ENCODE measurements at places on chromosomes 5 and 9.

GRCh38 chr5:129689045-129689444 lies 58.8 kb upstream of the MINAR2 start:
- no peak for DNase-seq

DNA sequence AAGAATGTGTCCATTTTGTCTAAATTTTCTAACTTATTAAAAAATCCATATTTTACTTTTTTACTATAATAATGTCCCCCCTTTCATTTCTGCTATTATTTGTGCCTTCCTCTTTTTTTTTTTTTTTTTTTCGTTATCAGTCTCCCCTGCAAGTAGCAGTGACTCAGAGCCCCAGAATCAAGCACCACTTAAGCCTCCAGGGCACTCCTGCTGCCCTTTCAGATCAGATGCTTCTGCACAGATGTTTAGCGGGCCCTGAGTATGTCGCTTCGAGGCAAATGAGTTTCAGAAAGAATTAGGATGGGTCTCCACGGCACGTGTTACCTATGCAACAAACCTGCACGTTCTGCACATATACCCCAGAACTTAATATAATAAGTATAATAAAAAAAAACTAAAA lies 11.7 kb downstream of the MED7 start:
- DNase-seq: peak; percentile 28

- DNase-seq: no peak
Measured at GRCh38 chr5:123429221-123429954, 6.2 kb upstream of the CEP120 start.

DNA sequence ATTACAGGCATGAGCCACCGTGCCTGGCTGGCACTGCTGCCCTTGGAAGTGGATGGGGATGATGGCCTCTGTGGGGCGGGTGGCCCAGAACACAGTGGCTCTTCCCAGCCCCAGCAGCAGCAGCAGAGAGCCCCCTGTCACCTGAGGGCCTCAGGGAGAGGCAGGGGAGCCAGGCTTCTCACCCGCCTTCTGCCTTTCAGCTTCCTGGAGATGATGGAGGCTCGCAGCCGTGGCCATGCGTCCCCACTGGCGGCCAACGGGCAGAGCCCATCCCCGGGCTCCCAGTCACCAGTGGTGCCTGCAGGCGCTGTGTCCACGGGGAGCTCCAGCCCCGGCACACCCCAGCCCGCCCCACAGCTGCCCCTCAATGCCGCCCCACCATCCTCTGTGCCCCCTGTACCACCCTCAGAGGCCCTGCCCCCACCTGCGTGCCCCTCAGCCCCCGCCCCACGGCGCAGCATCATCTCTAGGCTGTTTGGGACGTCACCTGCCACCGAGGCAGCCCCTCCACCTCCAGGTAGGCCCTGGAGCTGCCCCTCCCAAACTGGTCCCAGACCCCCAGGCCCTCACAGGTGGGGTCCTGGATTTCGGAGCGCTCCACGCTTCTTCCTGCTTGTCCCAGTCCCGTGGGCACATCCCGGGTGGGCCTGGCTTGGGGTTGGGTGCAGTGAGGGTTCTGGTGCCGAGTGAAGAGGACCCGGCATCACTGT lies 5.0 kb upstream of the AJM1 start:
- DNase-seq: no peak

DNA sequence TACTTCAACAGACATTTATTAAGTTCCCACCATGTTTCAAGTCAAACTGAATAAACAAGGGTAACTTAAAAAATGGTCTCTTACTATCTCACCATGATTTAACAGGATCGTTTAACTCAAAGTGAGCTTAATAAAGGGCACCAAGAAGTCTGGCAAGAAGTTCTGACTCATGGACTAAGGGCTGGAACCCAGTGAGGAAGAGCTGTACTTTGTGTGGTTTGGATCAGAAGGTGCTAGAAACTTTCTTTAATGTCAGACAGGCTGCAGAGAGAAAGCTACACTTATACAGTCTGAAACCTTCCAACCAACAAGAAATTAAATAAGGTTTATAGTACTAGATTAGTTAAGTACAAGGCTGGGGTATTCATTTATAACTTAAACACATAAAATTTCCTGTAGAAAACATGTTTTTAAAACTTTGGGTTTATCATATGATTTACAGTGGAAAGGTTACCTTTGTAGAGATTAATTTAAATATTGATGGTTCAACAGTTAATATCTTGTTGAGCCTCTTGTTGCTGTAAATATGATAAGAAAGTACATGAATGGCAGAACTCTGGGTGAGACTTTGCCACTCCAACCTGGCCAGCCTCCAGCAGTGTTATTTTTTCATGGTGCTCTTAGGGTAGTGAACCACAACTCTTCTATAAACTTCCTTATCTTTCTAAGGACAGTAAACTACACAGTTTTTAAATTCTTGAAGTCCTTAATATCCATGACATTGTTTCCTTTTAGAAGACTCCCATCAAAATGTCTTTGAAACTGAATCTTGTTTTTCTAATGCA lies 162.8 kb downstream of the MAN2A1 start:
- no peak for DNase-seq

- DNase-seq: no peak
Measured at GRCh38 chr5:150368526-150368925, 11.0 kb downstream of the TCOF1 start.

DNA sequence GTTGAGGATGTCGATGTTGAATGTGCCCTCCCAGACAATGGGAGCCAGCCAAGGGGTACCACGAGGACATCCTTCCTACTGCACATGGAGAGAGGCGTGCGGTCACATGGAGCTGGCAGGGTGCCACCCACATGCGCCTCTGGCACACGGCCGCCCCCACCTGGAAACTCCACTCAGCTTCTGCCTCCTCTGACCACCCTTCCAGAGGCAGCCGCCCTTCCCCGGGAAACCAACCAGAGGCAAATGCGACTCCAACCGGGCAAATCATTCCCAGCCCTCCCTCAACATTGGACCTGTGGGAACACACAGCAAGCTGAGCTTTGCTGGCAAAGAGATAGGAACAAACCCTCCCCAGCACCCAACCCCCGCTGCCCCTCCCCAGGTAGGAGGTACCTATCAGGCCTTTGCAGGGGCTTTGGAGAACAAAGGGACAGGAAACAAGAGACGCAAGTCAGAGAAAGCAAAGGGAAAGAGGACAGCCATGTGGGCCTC lies 17.5 kb downstream of the ABO start:
- no peak for DNase-seq

DNA sequence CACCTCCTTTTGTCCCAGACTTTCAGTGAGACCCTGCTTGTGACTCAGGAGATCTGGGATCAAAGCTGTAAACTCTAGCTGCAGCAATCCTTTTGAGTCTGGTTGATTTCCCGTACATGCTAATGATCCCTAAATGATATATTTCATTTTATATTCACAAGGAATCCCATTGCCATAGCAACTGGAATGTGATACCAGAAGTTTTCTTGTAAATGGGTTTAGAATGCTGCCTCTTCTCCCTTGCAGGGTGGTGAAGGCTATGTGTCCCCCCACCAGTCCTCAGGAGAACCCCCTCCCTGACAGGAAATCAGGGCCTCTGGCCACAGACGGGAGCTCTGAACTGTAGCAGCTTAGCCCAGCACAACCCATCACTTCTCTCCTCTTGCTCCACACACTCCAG lies 215.0 kb downstream of the FSTL4 start:
- no peak for DNase-seq

GRCh38 chr9:72858089-72858912 lies 94.6 kb downstream of the ALDH1A1 start:
- DNase-seq: no peak

GRCh38 chr5:113321276-113321675 lies 113.5 kb downstream of the TSSK1B start:
- no peak for DNase-seq

DNA sequence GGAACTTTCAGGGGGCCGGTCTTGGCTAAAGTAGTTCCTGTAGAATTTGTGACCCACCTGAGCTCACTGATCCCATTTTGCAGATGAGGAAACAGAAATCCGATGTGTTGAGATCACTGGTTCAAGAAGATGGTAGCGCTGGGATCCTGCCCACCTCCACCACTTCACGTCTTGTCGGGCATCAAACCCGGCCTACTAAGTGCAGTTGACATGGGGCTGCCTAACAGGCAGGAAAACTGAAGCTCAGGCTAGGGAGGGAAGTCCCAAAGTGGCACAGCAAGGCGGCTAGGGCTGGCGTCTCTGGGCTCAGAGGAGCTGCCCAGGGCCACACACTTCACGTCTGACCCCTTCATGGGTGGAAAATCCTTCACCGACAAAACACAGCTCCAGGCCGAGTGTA lies 502 bp upstream of the ENG start:
- DNase-seq: no peak

GRCh38 chr5:6634306-6634705 lies 1.1 kb downstream of the SRD5A1 start:
- peak; percentile 18 for DNase-seq

DNA sequence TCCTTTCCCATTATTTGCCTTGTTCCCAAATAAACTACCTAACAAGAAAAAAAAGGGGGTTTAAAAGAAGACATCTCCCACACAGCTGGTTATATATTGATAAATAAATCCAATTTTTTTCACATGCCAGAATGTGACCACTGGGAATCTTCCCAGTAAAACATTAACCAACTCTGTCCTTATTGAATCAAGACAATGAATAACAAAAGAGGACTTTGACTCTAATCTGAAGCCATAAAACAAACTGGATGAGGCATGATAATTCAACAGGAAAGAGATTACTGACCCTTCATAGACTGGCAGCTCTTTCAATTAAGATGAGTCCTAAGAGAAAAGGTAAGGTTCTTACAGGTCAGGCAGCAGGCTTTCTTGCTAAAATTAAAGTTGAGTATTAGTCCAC lies 165.8 kb upstream of the CDH6 start:
- DNase-seq: no peak

DNA sequence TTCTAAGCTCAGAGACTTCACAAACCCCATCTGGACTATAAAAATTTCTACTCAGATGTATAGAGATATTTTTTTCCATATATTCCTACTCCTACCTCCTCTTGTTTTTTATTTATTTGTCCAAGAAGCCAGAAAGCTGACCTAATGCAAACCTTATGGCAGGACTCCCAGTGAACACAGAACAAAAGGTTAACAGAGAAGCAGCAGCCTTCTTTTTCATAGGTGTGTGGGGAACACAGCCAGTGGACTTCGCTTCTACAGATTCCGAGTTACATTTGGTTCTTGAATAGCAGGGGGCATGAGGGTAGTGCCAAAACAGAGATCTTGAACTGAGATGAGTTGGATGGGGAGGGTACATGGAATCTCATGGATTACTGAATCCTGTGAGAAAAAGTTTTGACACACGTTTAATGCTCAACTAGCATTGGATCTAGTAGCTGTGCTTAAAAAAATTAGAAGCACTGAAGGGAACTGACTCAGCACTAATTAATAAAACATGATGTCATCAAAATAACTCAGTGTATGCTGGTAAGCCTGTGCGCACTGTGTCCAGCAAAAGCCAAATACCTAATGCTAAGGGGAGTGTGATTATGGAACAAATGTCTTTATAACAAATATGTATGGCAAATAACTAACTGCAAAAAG lies 240.1 kb downstream of the GABRB2 start:
- no peak for DNase-seq

- no peak for DNase-seq
Measured at GRCh38 chr5:124995421-124995820, 249.0 kb upstream of the ZNF608 start.

GRCh38 chr5:33659526-33660169 lies 218.9 kb downstream of the TARS1 start:
- DNase-seq: no peak

DNA sequence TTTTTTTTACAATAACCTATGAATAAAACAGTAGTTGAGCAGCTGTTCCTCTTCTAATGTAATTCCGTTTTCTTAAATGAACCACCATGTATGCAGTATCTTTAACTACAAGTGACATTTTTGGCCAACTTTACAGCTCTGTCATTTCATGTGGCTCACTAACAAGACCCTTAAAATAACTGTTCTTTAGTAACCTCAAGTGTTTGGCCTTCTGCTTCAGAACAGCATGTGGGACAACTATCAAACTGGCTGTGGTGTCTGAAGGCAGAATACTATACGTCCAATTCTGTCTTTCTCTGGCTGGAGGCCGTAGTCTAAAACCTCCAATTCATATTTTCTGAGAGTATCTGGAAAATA lies 391.4 kb downstream of the NNT start:
- no peak for DNase-seq

DNA sequence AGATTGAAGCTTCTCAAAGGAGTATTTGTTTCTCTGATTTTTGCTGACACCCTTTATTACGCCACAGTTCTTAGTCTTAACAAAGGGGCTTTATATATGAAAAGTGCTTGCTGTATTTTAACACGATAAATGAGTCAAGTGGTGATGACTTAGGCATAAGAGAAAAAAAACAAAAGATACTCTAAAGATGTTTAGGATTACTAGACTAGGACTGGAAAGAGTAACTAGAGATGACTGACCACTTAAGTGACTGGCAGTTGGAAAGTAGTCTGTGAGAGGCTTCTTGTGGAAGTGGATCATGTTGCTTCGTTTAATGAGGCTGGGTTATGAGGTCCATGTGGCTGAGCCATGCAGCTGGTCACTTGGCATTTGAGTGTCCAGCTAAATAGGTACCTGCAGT lies 69.4 kb upstream of the ACTBL2 start:
- DNase-seq: no peak

- DNase-seq: no peak
Measured at GRCh38 chr5:126124706-126125345, 298.4 kb upstream of the GRAMD2B start.

- DNase-seq: no peak
Measured at GRCh38 chr9:113471566-113471965, 8.0 kb downstream of the RGS3 start.

DNA sequence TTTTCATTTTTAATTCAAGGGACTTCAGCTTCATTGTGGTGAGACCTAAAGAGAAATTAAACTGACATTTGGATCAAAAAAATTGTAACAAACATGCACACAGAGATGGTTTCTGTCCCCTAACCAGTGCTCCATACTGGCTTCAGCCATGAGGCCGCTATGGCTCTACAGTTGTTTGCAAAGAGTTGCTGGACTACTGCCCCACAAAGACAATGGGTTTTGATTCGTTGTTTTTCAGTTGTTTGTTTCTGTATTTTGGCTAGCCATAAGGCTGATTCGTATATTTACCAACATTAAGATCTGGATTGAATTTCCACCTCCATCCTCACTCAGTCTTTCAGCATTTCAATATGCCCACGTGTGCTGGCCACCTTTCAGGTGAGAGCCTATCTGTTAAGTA lies 163.7 kb upstream of the KIF2A start:
- no peak for DNase-seq

DNA sequence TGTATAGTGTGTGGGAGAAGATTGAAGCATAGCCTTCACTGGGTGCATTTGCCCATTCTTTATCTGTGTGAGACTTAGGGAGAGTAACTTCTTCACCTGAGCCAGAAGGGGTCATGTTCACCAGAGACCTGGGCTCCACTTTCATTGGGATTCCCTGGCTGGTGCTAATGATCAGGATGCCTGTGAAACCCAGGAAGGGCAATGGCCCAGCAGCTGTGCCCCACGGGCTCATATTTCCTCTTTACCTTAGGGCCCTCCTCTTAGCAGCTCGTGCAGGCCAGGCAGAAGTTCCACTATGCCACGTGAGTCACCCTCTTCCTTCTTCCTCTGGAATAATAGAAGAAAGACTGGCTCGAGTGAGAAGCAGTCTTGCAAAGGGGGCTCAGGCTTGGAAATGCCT lies 5.0 kb downstream of the PPARGC1B start:
- DNase-seq: no peak

Measured in NCI-H345 (cell line).